Fibroblast of pulmonary artery (primary cell): ENCODE measurements at places on chromosomes 3 and 15.

DNA sequence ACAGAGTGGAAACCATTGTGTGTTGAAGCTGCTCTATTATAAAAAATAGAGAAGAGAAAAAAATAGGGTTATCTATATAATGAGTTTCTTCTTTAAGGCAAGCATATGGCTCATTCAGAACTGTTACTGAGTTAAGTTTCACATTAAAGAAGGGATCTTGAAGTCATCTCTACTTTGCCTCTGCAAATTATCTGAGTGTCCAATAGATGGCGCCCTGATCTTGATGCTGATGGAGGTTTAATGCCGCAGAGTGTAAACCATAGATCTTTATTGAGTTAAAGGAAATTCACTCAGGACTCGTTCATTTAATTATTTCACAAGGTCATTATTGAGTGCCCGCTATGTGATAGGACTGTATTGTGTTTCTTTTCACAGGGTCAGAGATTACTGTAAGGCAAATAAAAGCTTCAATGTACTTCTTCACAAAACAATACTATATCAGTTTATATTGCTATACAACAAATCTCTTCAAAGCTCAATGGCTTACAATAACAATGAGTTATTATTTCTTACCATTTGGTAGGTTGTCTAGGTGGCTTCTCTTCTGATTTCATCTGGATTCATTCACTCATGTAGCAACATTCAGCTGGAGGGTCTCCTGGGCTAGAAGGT is 171.4 kb downstream of the NSUN3 start:
- peak; percentile 54 for DNase-seq

GRCh38 chr3:40843851-40844548 is 319.2 kb downstream of the ZNF621 start:
- DNase-seq: no peak

DNA sequence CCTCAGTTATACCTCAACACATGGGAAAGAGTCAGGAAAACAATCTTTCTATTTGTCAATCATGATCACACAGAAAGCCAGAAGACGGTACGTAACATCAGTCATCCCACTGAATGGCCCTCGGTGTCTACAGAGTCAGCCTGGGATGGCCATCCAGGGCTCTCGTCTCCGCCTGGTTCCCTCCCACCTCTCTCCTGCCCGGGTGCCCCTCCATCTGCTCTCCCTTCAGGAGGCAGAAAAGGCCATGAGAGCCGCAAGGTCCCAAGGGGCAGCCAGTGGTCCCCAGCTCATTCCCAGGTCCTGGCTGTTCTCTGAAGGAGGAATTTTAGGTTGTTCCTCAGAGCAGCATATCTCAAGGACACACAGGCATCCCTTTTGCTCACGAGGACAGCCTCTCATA is 4.4 kb upstream of the LRRC15 start:
- no peak for DNase-seq

- no peak for DNase-seq
Observed at GRCh38 chr15:91304786-91305185, 204.7 kb downstream of the SV2B start.

DNA sequence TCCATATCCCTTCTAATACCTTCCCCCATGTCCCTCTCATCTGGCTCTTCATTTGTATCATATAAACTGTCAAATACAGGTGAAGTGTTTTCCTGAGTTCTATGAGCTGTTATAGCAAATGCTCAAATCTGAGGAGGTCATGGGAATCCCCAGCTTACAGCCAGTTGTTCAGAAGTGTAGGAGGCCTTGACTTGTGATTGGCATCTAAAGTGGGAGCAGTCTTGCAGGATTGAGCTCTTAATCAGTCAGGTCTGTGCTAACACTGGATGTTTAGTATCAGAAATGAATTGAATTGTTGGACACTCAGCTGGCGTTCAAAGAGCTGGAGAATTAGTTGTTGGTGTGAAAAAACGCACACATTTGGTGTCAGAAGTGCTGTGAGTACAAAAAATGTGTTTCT is 65.0 kb downstream of the IFT57 start:
- DNase-seq: no peak

GRCh38 chr3:66393333-66394005 is 107.4 kb downstream of the LRIG1 start:
- DNase-seq: peak; percentile 25

GRCh38 chr15:83747050-83747717 is 93.3 kb downstream of the ADAMTSL3 start:
- DNase-seq: peak; percentile 66

- peak; percentile 21 for DNase-seq
Observed at GRCh38 chr3:71916747-71917369, 131.9 kb upstream of the PROK2 start.

DNA sequence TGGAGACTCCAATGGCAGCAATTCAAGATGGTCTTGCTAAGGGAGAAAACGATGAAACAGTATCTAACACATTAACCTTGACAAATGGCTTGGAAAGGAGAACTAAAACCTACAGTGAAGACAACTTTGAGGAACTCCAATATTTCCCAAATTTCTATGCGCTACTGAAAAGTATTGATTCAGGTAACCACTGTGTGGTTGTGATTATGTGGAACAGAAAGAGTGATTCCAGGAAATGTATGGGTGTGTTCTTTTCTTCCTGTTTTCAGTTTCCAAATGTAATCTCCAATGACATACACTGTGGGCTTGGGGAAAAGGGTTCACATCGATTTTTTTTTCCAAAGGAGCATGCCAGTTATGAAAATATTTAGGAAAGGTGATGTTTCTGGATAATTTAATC is 10.9 kb downstream of the SCG3 start:
- DNase-seq: no peak

GRCh38 chr15:76349301-76350070 is 12.9 kb downstream of the ISL2 start:
- peak; percentile 36 for DNase-seq

GRCh38 chr3:102887431-102887830 is 452.6 kb downstream of the ZPLD1 start:
- no peak for DNase-seq

DNA sequence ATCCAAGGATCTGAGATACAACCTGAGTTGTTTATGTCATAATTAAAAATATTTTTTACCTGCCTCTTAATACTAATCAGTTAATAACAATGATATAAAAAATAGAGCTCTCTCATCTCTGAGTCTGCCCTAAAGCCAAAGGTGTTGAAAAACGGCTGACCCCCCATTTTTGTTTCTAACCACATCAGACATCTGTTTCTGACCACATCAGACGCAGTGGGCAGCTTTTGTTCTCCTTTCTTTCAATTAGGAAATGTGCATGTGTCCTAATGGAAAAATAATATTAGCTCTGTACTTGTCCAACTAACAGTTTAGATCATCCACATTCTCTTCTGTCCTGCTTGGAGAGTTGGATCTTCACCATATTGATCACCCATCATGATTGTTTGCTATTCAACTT is 144.6 kb downstream of the SHOX2 start:
- DNase-seq: no peak

DNA sequence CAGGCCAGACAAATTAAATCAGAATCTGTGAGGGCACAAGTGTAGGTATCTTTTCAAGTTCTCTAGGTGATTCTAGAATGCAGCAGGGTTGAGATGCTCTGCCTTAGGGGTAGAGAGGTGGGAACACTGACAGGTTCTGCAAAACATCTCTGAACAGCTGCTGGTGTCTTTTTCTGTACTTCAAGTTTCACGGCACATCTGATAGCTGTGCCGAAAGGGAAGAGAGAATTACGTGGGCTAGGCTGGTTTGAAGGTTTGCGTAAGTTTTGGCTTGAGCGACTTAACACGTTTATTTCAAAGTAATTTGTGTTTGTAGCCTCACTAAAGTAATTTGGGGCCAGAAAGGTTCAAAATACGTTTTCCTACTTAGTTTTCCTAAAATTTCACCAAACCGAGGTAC is 22.5 kb downstream of the PXK start:
- no peak for DNase-seq

DNA sequence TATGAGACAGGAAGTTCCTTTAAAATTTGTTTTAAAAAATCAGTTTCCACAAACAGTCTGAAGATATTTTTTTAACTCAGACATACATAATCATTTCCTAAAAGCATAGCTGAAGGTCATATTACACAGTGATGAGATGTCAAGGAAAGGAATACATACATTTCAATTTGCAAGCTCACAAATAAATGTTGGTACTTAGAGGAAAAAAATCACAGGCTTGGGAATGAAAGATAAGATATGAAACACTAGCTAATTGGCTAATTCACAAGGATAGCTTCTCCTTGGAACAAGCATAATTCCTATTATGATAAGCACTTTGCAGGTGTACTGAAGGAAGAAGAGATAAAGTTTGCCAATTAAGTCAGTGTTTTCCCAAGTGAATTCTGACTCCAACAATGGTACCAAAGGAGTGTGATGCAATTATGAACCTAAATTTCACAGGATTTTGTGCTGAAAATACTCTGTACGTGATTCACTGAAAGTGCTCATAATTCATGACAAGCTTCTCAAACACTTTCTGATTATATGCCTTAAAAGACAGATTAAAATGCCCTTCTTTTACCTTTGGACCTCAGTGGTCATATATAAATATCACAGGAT is 112.4 kb downstream of the FRMD5 start:
- DNase-seq: peak; percentile 60

DNA sequence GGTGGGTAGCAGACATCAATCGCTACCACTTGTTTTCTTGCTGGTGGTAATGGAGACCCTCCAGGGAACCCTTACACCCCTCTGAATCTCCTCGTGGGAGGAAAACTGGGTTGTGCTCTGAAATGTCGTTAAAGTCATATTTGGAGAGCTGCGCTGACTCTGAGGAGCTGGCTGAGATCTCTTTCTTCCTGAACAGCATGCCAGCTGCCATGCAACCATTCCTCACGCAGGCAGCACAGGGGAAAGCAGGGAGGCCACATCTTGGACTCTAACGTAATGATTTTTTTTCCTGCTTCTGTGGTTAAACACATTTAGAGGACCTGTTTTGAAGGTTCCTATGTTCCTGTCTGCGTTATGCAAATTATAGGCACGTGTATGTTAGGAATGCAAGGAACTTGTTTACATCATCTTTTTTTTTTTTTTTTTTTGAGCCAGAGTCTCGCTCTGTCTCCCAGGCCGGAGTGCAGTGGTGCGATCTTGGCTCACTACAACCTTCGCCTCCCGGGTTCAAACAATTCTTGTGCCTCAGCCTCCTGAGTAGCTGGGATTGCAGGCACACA is 156.7 kb downstream of the TJP1 start:
- peak; percentile 30 for DNase-seq

DNA sequence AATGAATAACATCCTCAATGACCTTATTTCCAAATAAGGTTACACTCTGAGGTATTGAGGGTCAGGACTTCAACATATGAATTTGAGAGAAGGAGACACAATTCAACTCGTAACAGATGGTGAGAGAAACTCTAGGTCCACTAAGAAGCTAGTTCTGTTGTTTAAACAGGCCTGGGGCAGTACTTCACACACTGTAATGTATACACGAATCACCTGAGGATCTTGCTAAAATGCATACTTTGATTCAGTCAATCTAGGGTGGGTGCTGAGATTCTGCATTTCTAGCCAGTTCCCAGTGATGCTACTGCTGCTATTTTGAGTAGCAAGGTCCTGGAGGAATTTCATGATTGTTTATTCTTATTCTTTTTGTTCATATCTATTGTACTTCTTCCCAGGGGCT is 186.8 kb downstream of the SATB1 start:
- no peak for DNase-seq

- DNase-seq: peak; percentile 59
Observed at GRCh38 chr3:184129012-184129411, 6.1 kb upstream of the EIF2B5 start.

DNA sequence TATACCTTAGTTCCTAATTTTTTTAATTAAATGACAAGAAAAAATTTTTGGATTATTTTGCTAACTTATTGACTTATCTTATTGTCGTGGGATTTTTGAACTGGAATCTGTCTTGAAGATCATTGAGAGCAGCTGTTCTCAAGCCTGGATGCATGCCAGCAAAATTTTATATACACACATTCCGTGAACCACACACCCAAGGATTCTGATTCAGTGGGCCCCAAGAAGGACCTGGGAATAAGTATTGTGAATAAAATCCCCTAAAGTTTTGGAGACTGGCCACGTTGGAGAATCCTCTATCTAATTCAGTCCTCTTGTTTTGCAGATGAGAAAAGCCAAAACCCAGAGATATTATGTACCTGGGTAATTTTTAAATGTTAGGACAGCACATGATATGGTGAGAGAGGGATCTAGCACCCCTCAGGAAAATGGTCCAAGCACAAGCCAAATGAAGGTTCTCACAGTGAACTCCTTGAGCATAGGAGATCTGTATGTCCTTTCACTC is 55.2 kb downstream of the UNC13C start:
- DNase-seq: no peak

DNA sequence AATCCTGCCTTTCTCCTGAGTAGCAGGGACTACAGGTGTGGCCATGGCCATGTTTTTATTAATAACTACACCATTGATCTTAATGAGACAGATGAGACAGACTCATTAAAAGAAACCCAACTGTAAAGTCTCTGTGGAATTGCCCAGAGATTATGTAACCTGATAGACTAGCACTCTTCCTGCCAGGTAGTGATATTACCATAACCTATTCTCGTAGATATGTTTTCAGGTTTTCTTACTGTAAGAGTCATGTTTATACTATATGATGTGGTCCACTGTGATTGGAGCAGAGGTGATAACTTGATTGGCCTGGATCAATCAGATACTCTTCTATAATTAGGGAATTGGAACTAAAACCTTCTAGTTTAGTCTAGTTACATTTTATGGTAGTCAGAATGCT is 93.7 kb downstream of the NFKBIZ start:
- DNase-seq: no peak

DNA sequence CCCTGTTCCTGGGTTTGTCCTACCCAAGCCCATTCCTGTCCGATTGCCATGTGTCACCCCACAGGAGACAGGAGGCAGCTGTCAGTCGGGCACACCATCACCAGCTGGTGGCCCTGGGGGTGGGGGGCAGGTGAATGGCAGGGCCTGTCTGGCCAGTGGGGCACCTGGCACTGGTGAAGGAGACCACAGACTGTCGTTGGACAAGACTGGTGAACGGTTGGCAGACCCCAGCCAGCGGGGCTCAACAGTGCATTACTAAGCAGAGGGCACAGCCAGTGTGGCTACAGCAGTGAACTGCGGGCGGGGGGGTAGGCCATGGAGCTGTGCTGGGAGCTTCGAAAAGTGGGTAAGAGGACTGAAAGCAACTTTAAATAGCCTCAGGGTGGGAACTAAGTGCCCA is 2.1 kb downstream of the SEMA7A start:
- DNase-seq: no peak

DNA sequence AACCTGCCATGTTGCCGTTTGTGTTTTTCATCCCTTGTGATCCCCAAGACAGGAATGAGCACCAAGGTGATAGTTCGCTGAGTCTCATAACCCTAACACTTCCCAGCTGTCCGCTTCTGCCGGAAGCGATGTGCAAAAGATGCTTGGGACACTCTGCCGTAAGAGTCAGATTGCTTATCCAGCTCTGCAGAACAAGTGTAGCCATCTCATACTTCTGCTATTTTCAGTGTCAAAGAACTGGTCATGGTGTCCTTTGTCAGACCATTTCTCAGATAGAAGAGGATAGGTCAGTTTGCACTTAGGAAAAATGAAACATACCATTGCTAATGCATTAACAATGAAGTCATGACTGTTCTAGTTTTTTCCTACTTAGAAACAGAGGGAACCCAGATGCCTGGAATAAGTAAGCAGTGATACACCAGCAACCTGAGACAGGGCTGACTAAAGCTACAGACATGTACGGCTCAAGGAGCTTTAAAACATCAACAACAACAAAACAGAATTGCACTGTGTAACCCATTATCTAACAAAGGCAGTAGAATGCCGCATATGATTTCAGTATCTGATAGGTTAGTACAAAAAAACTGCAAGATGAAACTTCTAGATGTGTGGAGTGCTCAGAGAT is 134.0 kb upstream of the IL12A start:
- DNase-seq: peak; percentile 89
